ENCODE measurements at places on chromosomes 2 and 18.

GRCh38 chr2:200667413-200667812 lies 81.6 kb downstream of the AOX1 start:
- DNase-seq: no peak

- DNase-seq: no peak
Observed at GRCh38 chr2:85394976-85395375, 15.2 kb downstream of the CAPG start.

- DNase-seq: no peak
Observed at GRCh38 chr2:233572468-233572867, 5.9 kb upstream of the USP40 start.

DNA sequence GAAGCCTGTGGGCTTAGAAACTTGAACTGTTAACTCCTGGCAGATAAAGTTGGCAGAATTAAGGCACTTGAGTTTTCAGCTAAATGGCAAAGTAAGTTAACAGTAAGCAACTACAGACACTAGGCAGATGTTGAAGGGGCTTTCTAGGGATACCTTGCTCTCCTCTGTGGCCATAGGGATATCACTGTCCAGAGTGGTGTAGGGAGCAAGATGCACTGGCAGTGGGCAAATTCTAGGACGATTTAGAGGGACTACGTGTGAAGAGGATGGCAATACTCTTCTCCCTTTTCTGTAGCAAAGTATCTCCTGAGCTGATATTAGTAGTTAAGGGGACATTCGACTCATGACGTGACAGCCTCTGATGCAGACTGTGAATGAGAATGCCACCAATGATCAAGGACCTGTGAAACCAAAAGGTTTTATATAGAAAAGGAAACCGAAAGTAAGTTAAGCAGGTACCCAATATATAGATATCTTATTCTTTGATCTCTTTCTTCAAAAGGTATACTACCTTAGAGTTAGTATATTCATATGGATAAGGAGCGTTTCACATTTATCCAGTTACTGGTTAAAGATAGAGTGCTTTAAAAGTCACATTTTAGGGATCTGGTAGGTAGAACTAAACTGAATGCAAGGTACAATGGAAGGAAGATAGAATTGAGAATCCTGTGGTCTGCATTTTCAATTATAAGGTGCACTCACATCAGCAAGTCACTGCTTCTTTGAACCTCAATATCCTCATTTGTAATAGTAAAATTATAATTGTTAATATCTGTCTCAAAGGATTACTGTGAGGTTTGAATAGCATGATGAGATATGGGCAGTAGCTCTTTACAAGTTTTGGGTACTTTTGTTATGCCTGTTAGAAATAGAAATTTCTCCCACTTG lies 106.4 kb downstream of the KCNH7 start:
- peak; percentile 14 for DNase-seq

DNA sequence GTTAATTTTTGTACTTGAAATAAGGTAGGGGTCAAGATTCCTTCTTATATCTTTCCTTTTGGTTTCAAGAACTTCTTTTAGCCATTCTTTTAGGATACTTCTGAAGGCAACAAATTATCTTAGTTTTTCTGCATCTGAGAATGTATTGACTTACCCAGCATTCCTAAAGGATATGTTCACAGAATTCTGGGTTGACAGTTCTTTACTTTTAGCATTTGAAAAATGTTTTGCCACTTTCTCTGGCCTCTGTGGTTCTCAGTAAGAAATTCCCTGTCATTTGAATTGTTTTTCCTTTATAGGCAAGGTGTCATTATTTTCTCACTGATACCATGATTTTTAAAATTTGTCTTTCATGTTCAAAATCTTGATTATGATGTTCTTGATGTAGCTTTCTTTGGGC lies 162.4 kb downstream of the GALNT1 start:
- DNase-seq: no peak

GRCh38 chr2:224429441-224429810 lies 27.5 kb upstream of the FAM124B start:
- no peak for DNase-seq

DNA sequence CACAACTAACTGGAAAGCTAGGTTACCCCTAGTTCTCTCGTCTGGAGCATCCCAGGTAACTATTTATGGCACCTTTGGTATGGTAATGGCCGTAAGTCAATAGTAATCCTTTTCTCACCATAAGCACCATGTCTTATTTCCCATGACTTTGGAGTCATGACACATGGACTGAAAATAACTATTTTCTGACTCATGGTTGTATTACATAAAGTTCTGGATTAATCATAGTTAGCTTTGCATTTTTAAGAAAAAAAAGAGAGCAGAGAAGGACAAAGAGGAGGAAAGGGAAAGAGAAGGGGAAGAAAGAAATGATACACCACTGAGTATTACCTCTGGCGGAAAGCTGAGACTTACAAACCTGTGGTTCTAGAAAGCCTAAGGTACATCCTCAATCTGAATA lies 99.3 kb downstream of the BIN1 start:
- DNase-seq: no peak

DNA sequence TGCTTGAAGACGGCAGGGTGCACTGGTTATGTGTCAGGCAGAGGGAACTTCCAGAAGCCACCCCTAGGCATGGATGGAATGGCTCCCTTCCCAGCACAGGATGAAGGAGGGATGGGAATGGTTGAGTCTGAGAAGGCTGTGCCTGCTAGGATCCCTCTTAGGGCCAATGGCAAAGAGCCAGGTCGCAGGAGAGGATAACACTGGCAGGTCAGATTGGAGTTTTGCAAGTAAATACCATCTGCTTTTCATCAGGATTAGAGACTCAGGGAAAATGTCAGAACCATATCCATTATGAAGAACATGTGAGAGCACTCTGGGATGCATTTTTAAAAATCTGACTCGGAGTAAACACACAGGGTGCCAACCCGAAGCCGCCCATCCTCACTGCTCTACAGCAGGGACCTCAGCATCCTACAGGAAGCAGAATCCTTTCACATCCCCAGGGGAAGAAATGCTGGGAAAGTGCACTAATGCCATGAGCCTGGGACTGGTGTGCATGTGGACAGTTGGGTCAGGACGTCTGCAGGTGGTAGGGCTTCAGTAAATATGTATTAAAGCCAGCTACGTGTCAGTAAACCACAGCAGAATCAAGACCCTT lies 139.9 kb downstream of the MYT1L start:
- no peak for DNase-seq

DNA sequence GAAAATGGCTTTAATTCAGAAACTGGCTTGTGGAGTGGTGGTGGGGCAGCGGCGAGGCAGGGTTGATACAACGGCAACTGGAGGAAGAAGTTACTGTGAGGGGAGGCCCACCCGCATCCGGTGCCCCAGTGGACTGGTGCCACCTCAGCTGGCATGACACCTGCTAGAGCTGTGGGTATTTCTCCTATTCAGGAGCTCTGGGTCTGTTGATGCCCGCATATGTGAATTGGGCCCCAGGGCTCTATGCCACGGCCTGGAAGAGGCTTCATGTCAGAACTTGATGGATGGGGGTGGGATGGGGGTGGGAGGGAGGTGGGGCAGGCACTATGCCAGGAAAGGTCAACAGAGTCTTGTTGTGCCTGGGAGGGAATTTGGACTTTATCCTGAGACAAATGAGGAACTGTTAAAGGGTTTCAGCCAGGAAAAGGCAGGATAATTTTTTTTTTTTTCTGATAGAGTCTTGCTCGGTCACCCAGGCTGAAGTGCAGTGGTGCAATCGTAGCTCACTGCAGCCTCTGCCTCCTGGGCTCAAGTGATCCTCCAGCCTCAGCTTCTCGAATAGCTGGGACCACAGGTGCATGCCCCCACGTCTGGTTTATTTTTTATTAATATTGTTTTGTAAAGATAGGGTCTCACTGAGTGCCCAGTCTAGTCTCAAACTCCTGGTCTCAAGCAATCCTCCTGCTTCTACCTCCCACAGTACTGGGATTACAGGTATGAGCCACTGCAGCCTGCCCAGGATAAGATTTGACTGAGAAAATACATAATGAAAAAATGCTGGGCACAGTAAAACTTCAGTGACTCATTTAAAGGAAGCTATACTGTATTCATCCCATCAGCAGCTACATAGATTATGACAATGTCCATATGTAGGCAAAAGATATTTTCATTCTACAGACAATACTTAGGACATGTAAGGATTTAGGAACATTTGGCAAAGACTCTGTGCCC lies 52.6 kb downstream of the SH2D6 start:
- no peak for DNase-seq

DNA sequence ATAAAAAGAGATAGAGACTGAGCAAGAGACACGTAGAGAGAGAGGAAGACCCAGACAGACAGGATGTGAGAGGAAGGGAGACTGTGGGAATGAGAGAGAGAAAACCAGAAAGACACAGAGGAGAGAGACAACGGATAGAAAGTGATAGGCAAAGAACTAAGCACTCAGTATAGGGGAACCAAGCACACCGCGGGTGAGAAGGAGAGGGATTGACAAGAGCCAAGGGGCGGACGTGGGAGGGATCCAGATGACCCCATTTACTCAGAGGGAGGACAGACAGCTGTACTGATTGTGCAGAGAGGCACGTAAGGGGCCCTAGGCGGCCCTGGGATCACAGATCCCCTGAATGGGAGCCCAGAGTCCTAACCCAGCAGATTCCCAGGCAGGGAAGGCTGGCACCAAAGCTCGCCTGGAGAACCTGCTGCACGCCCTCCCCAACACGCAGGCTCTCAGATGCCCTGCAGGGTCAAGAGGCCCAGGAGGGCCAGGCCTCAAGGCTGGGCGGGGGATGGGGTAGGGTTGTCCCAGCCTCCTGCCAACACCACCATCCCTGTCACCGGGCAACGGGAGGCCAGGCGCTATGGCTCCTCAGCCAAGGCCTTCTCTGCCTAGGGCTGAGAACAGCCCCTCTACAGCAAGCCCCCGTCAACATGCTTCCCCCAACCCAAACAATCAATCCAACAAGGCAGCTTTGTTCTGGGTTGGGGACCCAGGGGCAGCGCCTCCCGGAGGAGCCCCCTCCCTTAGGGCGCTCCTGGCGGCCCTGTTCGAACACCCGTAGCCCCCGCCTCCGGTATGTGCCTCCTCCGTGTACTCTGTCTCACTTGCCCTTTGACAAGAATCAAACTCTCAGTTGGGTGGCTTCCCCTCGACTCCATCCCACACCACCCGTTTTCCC lies 579 bp downstream of the LOXL3 start:
- DNase-seq: no peak

DNA sequence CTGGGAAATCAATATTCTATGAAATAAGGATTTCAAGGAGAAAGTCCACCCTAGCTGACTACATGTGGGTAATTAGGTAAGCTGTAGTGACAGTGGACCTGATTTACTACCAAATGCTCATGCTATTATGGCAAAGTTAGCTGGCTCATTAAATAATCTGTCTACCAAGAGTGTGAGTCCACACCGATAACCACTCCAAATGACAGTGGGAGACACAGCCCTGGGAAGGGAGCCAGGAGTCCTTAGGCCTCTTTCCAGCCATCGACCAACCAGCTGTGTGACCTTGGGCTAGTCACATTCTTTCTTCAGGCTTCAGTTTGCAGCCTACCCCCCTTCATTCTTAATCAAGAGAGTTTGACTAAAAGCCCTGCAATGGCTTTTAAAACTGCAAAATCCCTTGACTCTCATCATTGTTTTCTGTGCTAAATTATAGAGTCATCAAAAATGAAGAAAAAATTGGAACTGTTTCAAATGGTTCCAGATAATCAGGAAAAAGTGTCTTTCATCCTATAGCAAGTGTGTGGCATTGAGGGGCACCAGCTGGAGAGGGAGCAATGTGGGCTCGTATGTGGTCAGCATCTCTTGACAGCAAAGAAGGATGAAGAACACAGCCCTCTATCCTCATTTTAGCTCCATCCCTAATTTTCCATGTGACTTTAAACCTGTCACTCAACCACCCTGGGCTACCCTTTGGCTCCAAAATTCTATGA lies 45.6 kb upstream of the SLC14A2 start:
- DNase-seq: no peak

DNA sequence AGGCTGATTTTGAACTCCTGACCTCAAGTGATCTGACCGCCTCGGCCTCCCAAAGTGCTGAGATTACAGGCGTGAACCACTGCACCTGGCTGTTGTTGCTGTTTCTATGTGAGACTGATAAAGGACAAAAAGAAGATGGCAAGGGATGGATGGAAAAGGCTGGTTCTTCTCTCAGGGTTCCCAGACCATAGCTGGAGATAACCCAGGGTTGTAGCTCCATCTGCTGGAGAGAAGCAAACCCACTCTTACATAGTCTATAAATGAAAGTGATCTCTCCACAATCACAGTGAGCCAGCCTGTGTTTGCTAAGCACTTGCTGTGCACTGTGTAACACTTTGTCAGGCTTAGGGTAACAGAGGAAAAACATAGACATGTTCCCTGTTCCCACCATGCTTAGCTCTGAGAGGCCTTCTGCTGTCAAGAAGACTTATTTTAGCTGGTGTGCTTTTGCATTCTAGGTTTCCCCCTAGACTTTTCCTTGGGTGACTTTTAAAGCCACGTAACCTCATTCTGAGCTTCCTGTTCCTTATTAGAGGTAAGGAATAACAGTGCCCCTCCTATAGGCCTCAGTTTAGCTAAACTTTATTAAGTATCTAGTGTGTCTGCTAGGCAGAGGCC lies 49.7 kb downstream of the LIMS1 start:
- DNase-seq: no peak

DNA sequence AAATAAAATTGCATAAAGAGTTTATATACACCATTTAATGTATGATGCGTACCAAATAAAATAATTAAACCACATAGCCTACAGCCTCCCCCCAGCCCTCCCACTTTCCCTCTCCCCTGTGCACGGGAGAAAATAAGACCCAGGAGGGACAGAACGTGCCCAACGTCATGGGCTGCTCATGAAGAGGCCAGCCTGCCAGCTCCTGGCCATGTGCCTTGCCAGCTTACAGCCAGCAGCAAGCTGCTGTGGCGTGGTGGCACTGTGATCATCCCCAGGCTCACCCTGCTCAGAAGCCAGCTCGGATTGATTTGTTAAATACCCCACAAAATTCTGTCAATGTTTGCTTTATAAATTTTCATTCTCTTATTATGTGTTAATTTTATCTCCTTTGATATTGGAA lies 7.6 kb downstream of the GPR148 start:
- DNase-seq: no peak

DNA sequence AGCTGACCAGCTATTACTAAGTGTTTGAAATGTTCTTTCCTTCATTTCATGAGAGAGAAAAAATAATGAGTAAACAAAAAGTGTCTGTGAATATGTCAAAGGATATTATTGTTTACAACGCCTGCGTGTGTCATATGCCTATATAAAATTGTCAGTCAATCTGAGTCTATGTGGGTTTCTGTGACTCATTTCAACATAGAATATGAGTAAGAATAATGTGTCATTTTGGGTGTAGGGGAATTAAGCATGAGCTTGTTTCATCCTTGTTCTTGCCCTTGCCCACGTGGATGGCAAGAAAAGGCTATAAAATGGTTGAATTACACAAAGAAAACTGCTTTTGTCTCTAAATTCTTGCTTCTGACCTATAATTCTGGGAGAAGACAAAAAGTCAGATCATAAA lies 466.0 kb downstream of the PTH2R start:
- no peak for DNase-seq

GRCh38 chr18:61844726-61845125 lies 48.1 kb downstream of the RNF152 start:
- no peak for DNase-seq

GRCh38 chr2:20637147-20637546 lies 13.8 kb downstream of the HS1BP3 start:
- no peak for DNase-seq

All from GM18507 (cell line).